Lower leg skin (tissue), 4 donors: ENCODE measurements at places on chromosomes 5 and 9.

- no peak for DNase-seq
These were observed 28.7 kb upstream of the PDE8B start for GRCh38 chr5:77181596-77182304.

GRCh38 chr5:133431326-133431865, 180.9 kb downstream of the FSTL4 start:
- DNase-seq: no peak

DNA sequence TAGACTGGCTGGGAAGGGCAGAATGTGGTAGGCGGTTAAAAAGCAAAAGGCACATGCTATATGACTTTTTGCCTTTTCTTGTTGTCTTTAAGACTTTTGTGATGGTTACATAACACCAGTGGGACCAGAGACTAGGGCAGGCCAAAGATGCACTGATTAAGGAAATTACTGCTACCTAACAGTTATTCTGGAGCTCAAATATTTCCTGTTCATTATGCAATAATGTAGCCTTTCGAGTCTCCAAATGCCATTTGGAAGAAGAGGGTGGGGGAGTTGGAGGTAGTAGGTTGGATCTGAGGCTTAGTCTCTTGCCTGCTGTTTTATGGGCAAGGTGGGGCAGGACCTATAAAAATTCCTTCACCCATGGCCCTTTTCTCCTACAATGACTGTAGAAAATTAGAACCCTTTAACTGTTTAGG, 51.7 kb downstream of the SH3GL2 start:
- no peak for DNase-seq

DNA sequence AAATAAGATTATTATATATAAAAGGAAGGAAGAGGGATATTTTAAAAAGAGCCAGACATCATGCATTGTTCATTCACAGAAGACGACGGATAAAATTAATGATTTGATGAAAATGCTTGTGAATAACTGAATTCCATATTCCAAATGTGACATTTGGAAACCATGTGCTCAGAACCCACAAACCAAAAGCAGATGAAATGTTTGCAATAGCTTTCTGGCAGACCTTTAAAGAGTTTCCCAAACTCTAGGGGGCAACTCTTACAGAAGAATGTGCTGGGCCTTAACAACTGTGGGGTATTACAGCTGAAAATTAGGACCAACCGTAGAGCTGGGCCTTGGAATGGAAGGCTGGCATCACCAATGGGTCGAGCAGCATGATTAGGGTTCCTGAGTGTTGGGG, 471.0 kb downstream of the EFNA5 start:
- DNase-seq: no peak

DNA sequence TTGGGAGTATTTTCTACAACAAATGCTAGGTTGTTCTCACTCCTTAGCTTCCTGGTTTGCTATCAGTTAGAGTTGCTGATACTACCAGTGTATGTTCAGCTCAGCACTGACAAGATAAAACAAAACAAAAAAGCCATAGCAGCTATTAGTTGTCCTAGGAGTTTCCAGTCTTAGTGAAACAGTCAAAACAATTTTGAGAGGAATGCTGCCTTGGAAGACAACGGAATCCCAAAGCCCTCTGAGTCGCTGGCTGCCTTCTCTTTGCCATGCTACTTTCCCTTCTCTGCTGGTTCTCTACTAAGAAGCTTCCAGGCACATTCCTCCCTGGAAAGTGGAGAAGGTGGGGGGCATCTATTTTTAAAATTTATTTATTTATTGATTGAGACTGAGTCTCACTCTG, 5.4 kb upstream of the CREBRF start:
- DNase-seq: no peak

DNA sequence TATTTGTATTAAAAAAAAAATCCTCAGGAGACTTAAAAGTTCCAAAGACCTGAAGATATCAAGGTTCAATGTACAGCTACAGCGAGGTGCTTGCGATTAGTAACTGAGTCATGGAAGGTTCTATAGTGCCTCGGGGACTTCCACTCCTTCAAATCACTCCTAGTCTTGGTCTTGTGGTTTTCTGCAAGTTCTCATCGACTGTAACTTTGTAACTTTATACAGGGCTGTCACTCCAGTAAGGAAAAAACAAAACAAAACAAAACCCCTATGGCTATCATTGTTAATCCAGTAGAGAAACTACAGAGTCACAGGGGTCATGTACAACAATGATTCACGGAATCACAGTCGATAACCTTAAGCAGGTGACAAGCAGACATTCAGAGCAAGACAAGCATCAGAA, 39.8 kb upstream of the SELENOP start:
- DNase-seq: no peak

DNA sequence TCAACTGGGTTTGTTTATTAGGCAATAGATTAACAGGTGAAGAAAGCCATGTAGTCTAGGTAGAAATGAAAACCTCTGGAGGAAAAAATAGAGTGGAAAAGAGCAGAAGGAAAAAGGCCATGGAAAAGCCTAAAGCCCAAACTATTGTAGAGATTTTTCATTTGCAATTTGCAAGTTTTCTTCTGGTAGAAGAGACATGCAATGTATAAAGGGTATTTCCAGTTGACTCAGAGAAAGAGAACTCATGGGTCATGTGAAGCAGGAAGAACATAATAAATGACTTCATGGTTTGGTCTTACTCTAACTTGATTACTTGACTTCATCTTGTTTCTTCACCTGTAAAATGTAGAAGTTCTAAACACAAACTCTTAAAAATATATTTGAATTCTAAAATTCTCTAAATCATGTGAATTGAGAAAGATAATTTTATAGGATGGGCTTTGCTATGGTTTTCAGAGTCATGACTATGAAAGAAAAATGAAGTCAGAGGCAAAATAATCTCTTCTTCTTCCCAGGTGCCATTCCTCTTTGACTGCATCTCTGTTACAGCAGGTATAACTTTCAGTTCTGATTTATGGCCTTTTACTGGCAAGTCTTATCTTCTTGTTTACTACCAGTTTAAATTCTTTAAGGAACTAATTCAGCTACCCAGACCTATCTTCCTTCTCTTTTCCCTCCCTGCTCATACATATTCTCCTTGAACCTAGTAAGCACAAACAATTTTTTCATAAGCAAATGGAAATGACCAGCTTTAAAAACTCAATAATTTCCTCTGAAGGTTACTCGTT, 47.7 kb upstream of the TMC1 start:
- DNase-seq: no peak

DNA sequence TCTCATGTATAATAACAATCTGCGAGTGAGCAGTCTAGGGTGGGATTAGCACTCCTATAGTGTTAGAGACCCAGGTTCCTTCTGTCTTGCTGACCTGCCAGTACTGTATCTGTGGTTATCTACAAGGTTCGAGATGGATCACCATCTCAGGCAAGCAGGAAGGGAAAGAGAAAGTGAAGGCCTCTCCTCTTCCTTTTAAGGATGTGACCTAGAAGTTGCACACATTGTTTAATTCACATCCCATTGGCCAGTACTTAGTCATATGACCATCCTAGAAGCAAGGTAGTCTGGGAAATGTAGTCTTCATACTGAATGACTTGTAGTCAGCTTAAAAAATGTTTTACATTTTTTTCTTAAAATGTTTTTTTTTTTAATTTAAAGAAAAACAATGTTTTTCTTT, 168.6 kb downstream of the CARTPT start:
- no peak for DNase-seq

- DNase-seq: no peak
These were observed 2.6 kb upstream of the F2RL1 start for GRCh38 chr5:76816110-76816831.

GRCh38 chr9:7799944-7800285, 337 bp upstream of the DMAC1 start:
- no peak for DNase-seq

DNA sequence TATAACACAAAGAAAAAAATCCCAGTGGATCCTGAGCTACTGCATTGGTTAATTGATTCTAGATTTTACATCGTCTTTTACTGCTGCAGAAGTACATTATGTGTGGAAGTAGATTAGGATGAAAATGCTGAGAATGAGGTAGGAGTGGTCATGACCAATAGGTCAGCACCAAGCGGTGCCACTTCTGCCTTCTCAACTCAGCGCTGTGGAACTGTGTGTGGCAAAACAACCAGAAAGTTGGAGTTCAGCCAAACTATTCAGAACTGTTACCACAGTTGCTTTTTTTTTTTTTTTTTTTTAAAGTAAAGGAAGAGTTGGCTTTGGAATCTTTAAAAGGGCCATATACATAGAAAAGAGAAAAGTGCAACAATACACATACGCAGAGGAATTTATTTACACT, 24.2 kb downstream of the POU5F2 start:
- no peak for DNase-seq

GRCh38 chr5:85278193-85278592, 893.5 kb upstream of the EDIL3 start:
- no peak for DNase-seq
